ENCODE measurements at places on chromosomes 7 and 10. TPM values are rescaled to one million over a fixed set of nuclear protein-coding genes. Genes with fewer than 3 reads are reported as not detected.

- H3K27ac ChIP-seq: no peak overlapping the region
- no peaks in the 10 kb centered on the region for H3K36me3 ChIP-seq
- DNase-seq: peak; percentile 62
- H3K4me1 ChIP-seq: no peaks in the 10 kb centered on the region
Measured at GRCh38 chr10:128859738-128860386, 607.2 kb upstream of the MGMT start.

- H3K4me1 ChIP-seq: peaks cover 7% of the 10 kb centered on the region
- DNase-seq: no peak
- H3K36me3 ChIP-seq: no peaks in the 10 kb centered on the region
- no peak overlapping the region for H3K27ac ChIP-seq
- no peak overlapping the region for H3K4me3 ChIP-seq
Measured at GRCh38 chr10:48655411-48656240, 29.0 kb upstream of the WDFY4 start.

DNA sequence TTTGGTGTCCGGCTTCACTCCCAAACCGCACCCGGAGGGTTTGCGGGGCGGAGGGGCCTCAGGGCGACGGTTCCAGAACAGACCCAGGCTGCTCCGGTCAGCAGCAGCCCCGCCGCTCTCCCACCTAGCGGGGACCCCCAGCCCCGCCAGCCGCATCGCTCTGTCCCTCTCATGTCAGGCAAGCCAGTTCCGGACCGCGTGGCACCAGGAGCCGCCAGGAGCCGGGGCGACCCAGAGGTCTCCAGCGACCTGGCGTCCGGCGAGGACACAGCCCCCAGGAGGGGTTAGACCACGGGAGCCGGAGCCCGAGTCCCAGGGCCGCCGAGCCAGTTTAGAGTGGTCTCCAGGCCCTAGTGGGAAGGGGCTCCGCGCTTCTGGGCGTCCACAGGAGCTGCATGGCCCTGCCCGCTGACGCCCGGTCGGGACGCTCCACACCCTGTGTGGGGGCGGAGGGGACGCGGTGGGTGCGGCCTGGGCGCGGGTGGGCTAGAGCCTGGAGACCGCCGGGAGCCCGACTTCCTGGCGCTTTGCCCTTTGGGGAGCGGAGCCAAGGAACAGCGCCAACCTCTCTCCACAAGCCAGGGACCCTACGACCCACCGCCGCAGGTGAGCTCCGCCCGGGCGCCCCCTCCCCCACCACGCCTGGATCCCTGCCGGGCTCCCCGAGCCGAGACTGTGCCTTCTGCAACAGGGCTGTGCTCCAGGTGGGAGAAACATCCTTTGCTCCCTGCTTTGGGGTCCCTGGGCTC is 43.4 kb downstream of the ZNF117 start:
- no peaks in the 10 kb centered on the region for H3K36me3 ChIP-seq
- peaks cover 42% of the 10 kb centered on the region for H3K27me3 ChIP-seq
- H3K27ac ChIP-seq: no peak overlapping the region
- no peak overlapping the region for H3K4me3 ChIP-seq

DNA sequence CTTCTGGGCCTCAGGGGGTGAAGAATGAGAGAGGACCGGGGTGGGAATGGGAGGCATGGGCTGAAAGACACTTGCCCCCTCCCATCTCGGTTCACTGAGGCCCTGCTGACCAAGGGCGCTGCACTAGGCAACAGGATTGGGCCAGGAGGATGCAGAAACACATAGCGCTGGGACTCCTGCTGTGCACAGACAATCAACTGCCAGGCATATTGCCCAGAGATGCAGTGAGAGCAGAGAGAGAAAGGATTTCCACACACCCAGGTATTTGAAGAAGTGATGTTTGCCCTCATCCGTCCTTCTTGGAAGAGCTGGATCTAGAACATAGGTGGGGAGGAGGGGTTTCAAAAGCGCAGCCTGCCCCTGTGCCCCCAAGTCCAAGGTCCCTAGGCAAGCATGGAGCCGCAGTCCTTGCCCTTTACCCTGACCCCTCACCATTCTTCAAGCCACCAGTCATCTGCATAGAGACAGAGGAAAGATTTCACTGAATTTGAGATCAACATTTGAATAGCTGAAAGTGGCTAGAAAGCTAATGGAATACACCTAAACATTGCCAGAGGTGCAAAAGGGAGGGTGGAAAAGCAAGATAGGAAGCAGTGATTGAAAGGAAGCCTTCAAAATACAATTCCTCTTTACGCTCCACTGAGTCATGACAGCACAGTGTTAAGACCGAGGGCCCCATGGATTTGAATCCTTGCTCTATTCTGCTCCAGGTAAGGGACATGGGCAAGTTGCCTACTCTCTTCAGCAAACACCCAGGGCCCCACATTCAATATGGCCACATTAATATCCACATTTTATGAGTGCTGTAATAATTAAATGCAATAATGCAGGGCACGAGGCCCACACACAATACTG is 44.2 kb upstream of the TNS3 start:
- H3K27me3 ChIP-seq: no peaks in the 10 kb centered on the region
- H3K4me1 ChIP-seq: no peaks in the 10 kb centered on the region
- DNase-seq: no peak
- no peak overlapping the region for H3K27ac ChIP-seq
- H3K4me3 ChIP-seq: no peak overlapping the region
- H3K36me3 ChIP-seq: no peaks in the 10 kb centered on the region

DNA sequence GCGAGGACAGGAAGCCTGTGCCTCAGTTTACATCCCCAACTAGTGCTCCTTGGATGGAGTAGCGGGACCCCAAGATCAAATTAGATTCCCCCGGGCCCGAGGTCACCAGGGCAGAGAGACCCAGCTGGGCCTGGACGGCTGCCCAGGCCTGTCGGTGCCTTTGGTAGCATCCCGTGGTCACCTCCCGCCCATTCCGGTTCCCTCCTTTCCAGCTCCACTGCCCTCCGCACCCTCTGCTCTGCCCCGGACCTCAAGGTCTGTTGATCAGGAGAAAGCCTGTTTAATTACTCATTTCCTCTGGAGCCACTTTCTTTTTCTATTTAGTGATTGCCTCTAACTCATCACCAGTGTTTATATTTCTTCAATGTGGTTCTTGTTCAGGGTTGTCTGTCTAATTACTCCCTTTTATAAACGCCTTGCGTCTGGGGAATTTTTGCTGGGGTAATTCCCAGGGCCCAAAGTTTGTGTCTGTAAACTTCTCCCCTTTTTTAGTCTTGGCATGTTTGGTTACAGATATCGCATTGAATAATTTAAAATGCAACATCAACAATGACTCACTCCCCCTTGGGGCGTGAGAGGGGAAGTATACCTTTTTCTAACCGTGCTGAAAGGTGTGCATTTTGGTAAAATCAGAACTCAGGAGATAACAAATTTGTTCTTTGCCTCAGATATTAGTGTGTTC is 1.9 kb downstream of the FOXK1 start:
- peak overlapping the region; percentile 97 for H3K27ac ChIP-seq
- peaks cover 21% of the 10 kb centered on the region for H3K36me3 ChIP-seq
- H3K27me3 ChIP-seq: no peaks in the 10 kb centered on the region
- DNase-seq: peak; percentile 52
- H3K4me1 ChIP-seq: peaks cover 39% of the 10 kb centered on the region
- H3K4me3 ChIP-seq: peak overlapping the region; percentile 89

- H3K27ac ChIP-seq: no peak overlapping the region
- no peak overlapping the region for H3K4me3 ChIP-seq
- no peaks in the 10 kb centered on the region for H3K4me1 ChIP-seq
- H3K27me3 ChIP-seq: peaks cover 1% of the 10 kb centered on the region
- DNase-seq: no peak
Measured at GRCh38 chr10:29279779-29280487, 8.9 kb upstream of the LYZL1 start.

Gene TMEM243
- total RNA-seq: 67.2 TPM

Gene KCTD7
- total RNA-seq: 5.4 TPM

Gene PTPN20
- 0.11 TPM for total RNA-seq

Gene ING3
- 24.1 TPM for total RNA-seq

Gene EVX1
- not detected for total RNA-seq

Gene IL2RA
- total RNA-seq: 868 TPM

Gene TCAF2
- 36.4 TPM for total RNA-seq

Gene ACHE
- not detected for total RNA-seq

Gene NPY4R2
- total RNA-seq: not detected

Gene CREM
- 121 TPM for total RNA-seq

Measured in activated CD8-positive, alpha-beta T cell treated with anti-CD3 and anti-CD28 coated beads for 36 hours (primary cell).